ENCODE measurements at places on chromosomes 16 and 17.

GRCh38 chr17:70185285-70185684 is 16.0 kb downstream of the KCNJ2 start:
- DNase-seq: no peak

DNA sequence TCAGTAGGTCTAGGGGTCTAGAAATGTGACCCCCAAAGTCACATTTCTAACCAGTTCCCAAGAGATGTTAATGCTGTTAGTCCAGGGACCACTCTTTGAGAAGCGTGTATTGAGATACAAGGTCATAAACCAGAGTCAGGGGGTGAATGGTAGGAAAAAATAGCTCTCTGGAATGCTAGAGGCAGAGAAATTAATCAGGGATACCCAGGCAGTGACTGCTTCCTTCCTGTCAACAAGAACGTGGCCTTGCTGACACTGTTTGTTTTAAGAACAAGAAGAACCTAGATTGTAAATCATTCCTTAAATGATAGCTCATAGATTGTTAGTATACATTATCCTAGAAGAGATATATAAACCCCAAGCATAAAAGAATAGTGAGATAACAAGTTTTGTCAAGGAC is 43.8 kb downstream of the PITPNM3 start:
- no peak for DNase-seq

DNA sequence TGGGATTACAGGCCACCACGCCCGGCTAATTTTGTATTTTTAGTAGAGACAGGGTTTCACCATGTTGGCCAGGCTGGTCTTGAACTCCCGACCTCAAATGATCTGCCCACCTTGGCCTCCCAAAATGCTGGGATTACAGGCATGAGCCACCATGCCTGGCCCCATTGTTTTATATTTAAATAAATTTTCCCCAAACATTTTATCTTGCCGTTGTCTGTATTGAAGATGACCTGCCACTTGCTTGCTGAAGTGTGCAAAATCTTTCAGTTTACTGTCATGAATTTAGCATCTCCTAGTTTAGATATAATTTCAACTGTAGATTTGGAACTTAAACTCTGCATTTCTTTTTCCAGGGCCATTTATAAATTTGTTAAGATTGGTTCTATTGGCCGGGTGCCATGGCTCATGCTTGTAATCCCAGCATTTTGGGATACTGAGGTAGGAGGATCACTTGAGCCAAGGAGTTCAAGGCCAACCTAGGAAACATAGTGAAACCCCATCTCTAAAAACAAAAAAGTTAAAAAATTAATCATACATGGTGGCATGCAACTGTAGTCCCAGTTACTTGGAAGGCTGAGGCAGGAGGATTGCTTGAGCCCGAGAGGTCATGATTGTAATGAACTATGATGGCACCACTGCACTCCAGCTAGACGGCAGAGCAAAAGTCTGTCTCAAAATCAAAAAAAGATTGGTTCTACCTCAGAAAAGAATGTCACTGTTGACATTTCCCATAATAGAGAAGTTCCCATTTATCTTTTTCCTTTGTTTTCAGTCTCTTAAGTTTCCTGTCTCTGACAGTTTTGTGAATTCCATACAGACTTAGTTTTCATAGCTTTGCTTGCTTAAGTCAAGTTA is 84.4 kb downstream of the VMP1 start:
- no peak for DNase-seq

DNA sequence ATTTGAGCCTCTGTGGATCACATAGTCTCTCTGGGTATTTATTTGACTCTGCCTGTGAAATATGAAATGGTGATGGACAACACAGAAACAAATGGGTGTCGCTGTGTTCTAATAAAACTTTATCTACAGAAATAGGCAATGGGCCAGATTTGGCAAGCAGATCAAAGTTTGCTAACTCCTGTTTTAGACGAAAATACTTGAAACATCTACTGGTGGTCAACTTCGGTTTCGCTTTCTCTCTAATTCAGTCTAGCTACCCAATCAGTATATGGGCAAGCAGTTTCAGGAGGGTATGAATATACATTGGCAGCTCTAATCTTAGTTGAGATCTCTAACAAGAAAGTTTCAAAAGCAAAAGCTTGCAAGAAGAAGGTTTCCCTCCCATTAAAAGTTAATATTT is 60.1 kb upstream of the DYNLRB2 start:
- DNase-seq: no peak

GRCh38 chr17:50684612-50685333 is 22.9 kb downstream of the ANKRD40 start:
- DNase-seq: no peak

GRCh38 chr16:78760611-78761010 is 661.2 kb downstream of the WWOX start:
- no peak for DNase-seq

- DNase-seq: no peak
Measured at GRCh38 chr16:89808475-89808874, 8.0 kb downstream of the FANCA start.

DNA sequence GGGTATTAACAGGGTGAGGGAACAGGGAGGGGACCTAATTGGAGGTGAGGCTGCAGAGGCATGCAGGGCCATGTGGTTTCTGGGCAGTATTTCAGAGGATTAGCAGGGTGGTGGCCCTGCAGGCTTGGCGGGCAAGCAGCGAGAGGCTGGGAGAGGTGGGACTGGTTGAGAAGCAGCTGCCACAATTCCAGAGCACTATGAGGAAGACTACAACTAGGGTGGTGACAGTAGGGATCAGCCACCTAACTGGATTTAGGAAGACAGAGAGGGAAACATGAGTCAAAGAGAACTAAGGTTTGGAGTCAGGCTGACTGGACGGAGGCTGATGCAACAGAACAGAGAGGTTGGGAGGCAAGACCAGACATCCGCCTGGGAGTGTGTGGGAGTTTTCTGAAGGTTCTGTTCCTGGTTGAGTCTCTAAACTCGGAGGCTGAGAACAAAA is 12.3 kb downstream of the ALOXE3 start:
- no peak for DNase-seq

- DNase-seq: no peak
Measured at GRCh38 chr17:73224663-73225305, 31.9 kb downstream of the COG1 start.

DNA sequence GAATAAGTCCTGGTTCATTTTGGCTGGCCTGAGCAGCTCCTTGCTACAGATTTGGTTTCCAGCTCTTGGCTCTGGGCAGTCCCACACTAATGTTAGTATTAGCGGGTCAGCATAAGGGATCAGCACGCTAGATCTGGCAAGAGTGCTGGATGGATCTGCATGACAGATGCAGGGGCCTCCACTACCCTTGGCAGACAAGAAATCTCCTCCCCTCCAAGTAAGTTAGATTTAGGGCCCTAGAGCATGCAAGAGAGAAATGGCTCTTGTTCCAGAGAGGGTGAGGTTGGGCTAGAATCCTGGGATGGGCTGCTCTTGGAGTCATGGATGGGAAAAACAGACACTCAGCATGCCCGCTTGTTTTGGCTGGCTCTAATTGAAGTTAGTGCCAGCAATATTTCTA is 414.3 kb downstream of the RBFOX1 start:
- peak; percentile 26 for DNase-seq

GRCh38 chr17:67390006-67390645 is 13.0 kb downstream of the PITPNC1 start:
- no peak for DNase-seq

GRCh38 chr17:36945959-36946725 is 2.6 kb upstream of the AATF start:
- DNase-seq: no peak

- DNase-seq: no peak
Measured at GRCh38 chr16:84446084-84446483, 58.4 kb downstream of the MEAK7 start.

All from NCI-H446 treated with DMSO at 0.1 percent for 48 hours (cell line).